ENCODE measurements at places on chromosomes 7 and 10.

DNA sequence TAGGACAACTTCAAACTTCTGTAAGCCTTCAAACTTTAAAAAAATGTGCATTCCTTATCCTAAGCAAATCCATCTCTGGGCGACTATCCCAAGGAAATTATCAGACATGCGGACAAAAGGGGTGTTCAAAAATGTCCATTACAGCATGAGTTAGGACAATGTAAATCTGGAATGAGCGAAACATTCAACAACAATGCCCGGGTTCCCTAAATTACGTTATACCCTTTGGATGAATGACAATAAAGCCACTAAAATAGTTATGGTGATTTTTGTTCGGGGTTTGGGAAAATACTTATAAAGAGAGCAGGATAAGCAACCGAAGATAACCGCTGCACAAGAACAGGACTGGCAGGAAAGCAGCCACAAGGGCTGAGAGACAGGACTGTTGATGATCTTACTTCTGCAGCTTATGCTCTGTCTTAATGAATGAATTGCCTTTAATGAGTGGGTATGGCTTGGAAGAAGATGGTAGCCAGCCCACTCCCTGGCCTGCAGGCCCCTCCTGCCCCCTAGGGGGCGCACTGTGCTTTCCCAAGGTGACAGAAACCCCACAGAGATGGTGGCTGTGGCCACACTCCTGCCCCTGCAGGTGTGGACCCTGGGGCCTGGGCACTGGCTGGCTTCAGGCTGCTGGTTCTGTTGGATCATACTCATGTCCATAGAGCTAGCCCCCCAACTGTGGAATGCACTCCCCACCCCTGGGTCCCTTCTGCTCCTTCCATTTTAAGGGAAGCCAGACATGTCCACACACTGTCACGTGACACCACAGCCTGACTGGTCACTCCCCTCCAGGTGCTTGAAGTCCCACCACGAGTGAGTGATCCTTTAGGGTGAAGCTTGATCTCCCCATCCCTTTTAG, 45.0 kb downstream of the ZCCHC24 start:
- DNase-seq, result no peak

DNA sequence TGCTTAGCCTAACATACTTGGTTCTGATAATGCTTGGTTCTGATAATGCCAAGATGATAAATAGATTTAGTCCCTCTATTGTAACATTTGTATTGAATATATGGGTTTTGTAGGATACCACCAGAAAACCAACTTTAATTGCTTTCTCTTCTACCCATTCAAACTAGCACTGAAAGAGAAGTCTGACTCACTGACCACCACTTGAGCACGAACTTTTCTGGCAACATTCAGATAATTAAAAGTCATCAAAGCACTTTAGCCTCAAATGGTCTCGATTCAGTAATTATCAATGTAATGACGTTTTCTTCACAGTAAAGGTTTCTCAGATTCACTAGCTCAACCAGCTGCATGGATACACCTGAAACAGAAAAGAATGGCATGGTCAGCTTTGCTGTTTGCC, 63.0 kb downstream of the HDAC9 start:
- no peak for DNase-seq

DNA sequence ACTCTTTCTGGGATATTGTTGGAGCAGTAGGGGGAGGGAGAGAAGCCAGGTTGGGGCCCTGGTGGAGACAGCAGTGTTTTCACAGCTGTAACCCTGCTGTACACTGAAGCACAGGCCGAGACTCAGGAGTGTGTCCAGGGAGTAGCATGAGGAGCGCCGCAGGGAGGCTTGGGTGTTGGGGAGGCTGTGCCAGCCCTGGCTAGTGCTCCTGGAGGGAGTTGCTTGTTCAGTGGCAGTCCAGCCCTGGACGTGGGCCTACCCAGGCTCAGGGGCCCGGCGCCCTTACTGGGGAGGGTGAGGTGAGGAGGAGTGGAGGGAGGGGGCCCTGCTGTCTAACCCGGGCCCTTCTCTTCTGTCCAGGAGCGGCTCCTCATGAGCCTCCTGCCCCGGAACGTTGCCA, 35.9 kb downstream of the ADCY1 start:
- no peak for DNase-seq

- no peak for DNase-seq
Measured at GRCh38 chr10:100697070-100697469, 48.3 kb upstream of the PAX2 start.

GRCh38 chr7:123553159-123553558, 4.5 kb downstream of the NDUFA5 start:
- DNase-seq, result no peak

DNA sequence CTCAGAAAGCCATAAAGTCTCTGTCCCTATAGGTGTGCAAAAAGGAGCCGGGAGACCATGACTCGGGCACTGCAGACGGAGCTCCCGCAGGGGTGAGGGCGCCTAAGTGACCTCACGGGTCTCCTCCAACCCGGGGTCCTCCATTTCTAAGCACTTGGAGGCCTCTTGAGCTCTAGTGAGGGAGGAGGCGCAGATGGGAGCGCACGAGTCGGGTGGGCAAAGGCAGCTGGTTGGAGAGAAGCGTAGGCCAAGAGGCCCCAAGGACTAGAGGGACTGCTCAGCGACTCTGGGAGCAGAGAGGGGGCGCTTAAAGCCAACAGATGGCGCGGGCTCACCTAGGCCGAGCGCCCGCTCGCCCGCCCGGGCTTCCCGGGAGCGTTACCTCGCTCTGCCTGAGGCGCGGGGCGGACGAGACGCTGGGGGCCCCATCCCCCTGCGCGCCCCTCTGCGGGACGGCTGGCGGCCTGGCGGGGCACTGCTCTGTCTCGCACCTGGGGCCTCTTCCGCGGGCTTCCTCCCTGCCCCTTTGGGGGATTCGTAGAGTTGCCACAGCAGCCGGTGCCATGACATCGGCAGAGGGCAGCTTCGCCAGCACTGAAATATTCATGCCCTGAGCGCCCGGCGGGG, 523 bp upstream of the CDH23 start:
- DNase-seq, result no peak

DNA sequence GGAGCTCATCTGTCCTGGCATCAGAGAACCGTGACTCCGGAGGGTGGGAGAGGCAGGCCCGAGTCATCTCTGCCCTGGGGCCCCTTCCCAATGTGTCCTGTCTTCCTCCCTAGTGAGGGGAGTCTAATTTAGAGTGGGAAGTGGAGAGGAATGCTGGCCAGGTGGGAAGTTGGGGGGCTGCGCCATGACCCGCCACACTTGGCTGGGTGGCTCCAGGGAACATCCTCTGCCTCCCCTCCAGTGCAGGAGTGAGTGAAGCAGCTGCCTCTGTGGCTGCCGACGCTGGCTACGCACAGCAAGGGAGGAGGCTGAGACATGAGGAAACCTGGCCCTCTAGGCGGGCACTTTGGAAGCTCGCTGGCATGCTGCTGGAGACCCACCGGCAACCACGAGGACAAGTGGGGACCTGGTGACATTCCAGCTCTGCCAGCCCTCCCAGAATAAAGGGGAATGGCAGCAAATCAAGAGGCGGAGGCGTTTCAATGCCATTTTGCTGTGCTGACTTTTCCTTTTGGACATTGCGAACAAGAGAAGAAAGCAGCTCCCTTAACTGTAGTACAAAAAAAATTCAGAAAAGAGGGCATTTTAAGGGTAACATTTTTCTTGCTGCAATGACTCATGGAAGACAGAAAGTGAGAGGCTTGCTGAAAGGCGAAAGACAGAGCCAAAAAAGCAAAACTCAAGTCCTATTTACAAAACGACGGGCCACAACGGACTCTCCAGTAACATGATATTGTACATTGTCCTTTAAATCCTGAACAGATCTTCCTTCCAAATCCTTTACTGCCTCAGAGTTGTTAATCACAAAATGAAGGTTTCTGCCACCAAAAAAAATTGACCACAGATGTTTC, 121.2 kb upstream of the PITRM1 start:
- no peak for DNase-seq

- DNase-seq, result no peak
Measured at GRCh38 chr10:132907821-132908620, 34.3 kb downstream of the CFAP46 start.
